ENCODE measurements at places on chromosomes 6 and 20. TPM values are rescaled to one million over a fixed set of nuclear protein-coding genes. Genes with fewer than 3 reads are reported as not detected.

DNA sequence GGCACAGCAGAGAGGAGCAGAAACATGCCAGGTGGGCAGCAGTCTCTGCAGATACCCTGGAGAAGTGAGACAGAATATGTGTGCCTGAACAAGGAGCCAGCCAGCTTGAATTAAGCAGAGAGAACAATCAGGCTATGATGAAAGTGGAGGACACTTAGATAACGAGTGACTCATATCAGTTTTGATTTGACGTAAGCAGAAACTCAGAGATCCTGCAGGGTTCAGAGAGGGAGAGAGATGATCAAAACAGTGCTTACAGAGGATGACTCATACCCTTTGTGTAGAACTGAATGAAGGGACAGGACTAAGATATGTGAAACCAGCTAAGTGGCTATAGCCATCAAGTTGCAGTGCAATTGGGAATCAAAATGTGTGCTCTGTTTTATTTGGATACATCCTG lies 300.7 kb downstream of the TENT5A start:
- DNase-seq = no peak
- H3K27me3 ChIP-seq = no peaks in the 10 kb centered on the region
- H3K27ac ChIP-seq = no peak overlapping the region
- no peaks in the 10 kb centered on the region for H3K36me3 ChIP-seq

- no peak overlapping the region for H3K4me3 ChIP-seq
- DNase-seq = no peak
- H3K4me1 ChIP-seq = no peaks in the 10 kb centered on the region
- no peaks in the 10 kb centered on the region for H3K27me3 ChIP-seq
- H3K27ac ChIP-seq = no peak overlapping the region
Measured at GRCh38 chr6:164188861-164189260, 774.3 kb downstream of the QKI start.

- no peak overlapping the region for H3K27ac ChIP-seq
- peaks cover 7% of the 10 kb centered on the region for H3K4me1 ChIP-seq
- H3K4me3 ChIP-seq = no peak overlapping the region
- H3K36me3 ChIP-seq = no peaks in the 10 kb centered on the region
- DNase-seq = no peak
- H3K27me3 ChIP-seq = no peaks in the 10 kb centered on the region
Measured at GRCh38 chr6:169976301-169977081, 225.1 kb downstream of the ERMARD start.

The TRIM40 gene
- not detected for polyA plus RNA-seq

GRCh38 chr6:137894779-137895385 lies 27.8 kb downstream of the TNFAIP3 start:
- no peak overlapping the region for H3K4me3 ChIP-seq
- no peaks in the 10 kb centered on the region for H3K4me1 ChIP-seq
- H3K27ac ChIP-seq = no peak overlapping the region
- H3K27me3 ChIP-seq = no peaks in the 10 kb centered on the region

The MMUT gene
- polyA plus RNA-seq = 6.7 TPM

The RSPO3 gene
- not detected for polyA plus RNA-seq

The C6orf15 gene
- not detected for polyA plus RNA-seq

DNA sequence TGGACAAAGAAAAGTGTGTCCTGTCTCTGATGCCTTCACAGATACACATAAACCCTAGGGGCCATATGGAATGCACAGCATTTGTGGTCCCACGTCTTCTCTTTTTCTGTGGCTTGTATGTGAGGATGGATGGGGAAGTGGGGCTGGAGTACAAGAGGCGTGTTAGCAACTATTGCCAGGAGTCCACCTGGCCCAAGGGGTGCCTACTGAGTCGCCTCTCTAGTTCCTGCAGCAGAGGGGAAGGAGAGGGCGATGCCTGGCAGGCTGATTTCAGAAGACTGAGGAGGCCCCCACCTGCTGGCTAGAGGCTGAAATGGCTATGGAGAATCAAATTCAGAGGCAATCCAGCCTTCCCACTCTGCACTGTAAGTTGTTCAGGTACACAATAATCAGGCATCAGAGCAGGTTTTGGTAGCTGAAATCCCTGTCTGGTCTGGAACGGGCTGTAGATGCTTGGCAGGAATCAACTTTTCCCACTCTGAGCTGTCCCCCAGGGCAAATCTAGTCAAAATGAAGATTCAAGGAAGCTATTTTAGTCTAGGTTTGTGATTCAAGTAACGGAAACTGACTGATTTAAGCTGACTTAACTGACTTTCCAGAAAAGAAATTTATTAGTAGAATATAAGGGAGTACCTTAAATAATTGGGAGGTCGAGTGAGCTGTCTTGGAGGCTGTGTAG lies 14.9 kb upstream of the PPARD start:
- H3K4me3 ChIP-seq = no peak overlapping the region
- H3K36me3 ChIP-seq = no peaks in the 10 kb centered on the region
- peak; percentile 69 for DNase-seq
- H3K4me1 ChIP-seq = no peaks in the 10 kb centered on the region
- H3K27me3 ChIP-seq = no peaks in the 10 kb centered on the region
- H3K27ac ChIP-seq = no peak overlapping the region

The GHRH gene
- not detected for polyA plus RNA-seq

DNA sequence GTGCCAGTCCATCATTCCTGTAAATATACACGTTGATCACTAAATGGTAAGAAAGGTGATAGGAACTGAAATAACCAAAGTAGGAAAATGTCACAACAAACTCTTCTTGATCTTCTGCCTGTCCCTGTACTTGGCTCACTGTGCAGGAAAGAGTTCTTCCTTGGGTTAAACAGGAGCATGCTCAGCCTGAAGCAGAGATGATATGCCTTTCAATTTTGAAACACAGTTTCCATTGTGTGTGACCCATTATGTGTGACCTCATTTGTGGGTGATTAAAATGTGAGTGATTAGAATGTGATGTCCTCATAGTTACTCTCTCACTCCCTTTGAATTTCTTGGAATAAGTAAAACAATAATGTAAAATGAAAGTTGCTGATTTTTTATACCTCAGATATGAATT lies 427.2 kb upstream of the AGPAT4 start:
- no peak overlapping the region for H3K27ac ChIP-seq
- H3K4me3 ChIP-seq = no peak overlapping the region
- H3K27me3 ChIP-seq = no peaks in the 10 kb centered on the region
- H3K36me3 ChIP-seq = no peaks in the 10 kb centered on the region
- no peak for DNase-seq

GRCh38 chr6:165873976-165874375 lies 210.9 kb upstream of the PDE10A start:
- no peak for DNase-seq
- no peaks in the 10 kb centered on the region for H3K27me3 ChIP-seq
- no peaks in the 10 kb centered on the region for H3K36me3 ChIP-seq
- no peaks in the 10 kb centered on the region for H3K4me1 ChIP-seq
- H3K27ac ChIP-seq = no peak overlapping the region

DNA sequence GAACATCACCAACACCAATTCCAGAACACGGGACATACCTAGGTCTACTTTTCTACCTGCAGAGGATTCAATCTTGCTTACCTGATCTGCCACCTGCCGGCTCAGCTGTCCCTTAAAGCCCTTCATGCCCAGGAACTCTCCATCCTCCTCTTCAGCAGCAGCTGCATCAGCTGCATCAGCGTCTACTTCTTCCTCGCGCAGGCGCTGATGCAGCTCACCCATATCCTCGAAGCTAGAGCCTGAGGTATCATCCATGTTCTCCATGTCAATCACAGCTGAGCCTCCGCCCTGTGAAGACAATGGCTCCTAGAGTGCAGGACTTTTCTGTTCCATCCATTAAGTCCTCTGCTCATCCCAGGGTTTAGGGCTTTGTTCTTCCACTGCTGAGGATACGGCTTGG lies 918 bp downstream of the YIPF3 start:
- peak overlapping the region; percentile 100 for H3K4me3 ChIP-seq
- no peak for DNase-seq
- peaks cover 13% of the 10 kb centered on the region for H3K4me1 ChIP-seq
- no peaks in the 10 kb centered on the region for H3K27me3 ChIP-seq
- H3K36me3 ChIP-seq = peaks cover 61% of the 10 kb centered on the region
- H3K27ac ChIP-seq = peak overlapping the region; percentile 88

- no peak overlapping the region for H3K27ac ChIP-seq
- no peaks in the 10 kb centered on the region for H3K27me3 ChIP-seq
- H3K36me3 ChIP-seq = no peaks in the 10 kb centered on the region
- no peak for DNase-seq
- peaks cover 18% of the 10 kb centered on the region for H3K4me1 ChIP-seq
- H3K4me3 ChIP-seq = no peak overlapping the region
Measured at GRCh38 chr6:96150431-96150830, 134.7 kb downstream of the FUT9 start.

DNA sequence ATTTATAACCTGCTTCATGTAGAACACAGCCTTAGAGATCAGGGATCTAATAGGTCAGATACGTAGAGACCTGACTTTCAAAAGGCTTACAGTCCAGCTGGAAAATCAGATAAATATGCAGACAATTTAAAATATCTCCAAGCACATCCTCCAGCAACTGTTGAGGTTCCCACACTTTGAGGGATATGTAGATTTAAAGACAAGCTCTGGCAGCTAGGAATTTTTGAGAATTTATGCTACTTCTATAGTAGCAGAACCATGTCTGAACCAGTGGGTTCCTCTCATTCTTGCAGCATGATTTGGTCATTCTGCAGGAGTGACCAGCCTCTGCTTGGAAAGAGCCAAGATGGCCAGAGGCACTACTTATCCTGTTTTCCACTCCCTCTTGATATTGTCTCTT lies 60.5 kb downstream of the CYB5R4 start:
- H3K27me3 ChIP-seq = no peaks in the 10 kb centered on the region
- peaks cover 3% of the 10 kb centered on the region for H3K36me3 ChIP-seq
- no peak overlapping the region for H3K4me3 ChIP-seq
- H3K4me1 ChIP-seq = no peaks in the 10 kb centered on the region
- DNase-seq = no peak
- H3K27ac ChIP-seq = no peak overlapping the region

The LPA gene
- not detected for polyA plus RNA-seq

DNA sequence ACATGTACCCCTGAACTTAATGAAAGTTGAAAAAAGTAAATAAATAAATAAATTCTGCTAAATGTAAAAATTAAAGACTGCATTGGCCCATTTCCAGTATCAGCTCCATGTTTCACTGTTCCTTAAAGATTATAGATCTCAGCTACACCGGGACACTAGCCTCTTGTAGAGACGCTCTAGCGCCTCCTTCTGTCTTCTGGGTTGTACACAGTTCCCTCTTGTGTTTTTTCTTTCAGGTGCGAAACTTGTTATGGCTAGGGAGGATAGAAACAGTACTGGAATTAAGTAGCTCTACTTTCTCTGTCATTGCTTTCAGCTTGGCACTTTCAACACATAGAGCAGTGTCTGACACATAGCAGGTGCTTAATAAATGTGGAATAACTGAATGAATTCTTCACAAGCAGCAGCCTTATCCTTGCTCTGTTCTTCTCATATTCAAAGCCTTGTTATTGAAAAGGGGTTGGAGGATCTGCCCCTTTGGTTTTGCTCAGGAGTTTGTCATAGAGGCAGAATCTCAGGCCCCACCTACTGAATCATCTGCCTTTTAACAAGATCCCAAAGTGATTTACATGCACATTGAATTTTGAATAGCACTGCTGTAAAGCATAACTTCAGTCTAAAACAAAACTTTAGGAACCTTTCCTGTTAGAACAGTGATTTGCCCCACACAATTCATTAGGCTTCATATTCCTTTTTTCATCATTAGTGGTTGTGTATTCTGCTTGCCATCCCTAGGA lies 92.3 kb downstream of the FIG4 start:
- no peak overlapping the region for H3K4me3 ChIP-seq
- no peak overlapping the region for H3K27ac ChIP-seq
- no peak for DNase-seq
- no peaks in the 10 kb centered on the region for H3K4me1 ChIP-seq
- no peaks in the 10 kb centered on the region for H3K27me3 ChIP-seq

- DNase-seq = no peak
- H3K4me1 ChIP-seq = peaks cover 10% of the 10 kb centered on the region
- no peaks in the 10 kb centered on the region for H3K36me3 ChIP-seq
- no peaks in the 10 kb centered on the region for H3K27me3 ChIP-seq
- no peak overlapping the region for H3K4me3 ChIP-seq
Measured at GRCh38 chr20:47583551-47583950, 81.9 kb downstream of the NCOA3 start.

The WFDC10B gene
- polyA plus RNA-seq = not detected

DNA sequence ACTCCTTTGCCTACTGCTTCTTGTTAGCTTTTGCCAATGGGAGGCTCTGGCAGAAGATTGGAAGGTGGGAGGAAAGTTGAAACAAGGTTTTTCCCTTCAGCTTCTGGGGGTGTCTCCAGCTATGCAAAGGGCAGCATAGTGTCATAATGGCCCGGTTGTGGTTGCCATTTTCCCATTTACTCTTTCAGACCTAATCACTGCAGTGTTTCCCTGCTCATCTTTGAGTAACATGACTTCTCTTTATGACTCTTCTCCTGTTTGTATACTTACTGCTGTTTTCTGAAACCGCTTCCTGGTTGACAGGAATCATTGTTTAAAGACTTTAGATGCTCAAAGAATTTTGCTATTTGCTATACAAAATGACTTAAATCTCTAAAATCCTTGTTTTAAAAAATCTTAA lies 19.9 kb downstream of the NRN1 start:
- no peak overlapping the region for H3K4me3 ChIP-seq
- no peak overlapping the region for H3K27ac ChIP-seq
- no peaks in the 10 kb centered on the region for H3K36me3 ChIP-seq

- no peak overlapping the region for H3K4me3 ChIP-seq
- DNase-seq = no peak
- peak overlapping the region; percentile 11 for H3K27ac ChIP-seq
- H3K36me3 ChIP-seq = peaks cover 20% of the 10 kb centered on the region
Measured at GRCh38 chr6:108575905-108576494, 15.3 kb downstream of the FOXO3 start.

GRCh38 chr6:161523362-161523761 lies 249.5 kb upstream of the AGPAT4 start:
- no peaks in the 10 kb centered on the region for H3K27me3 ChIP-seq
- no peak for DNase-seq
- no peak overlapping the region for H3K4me3 ChIP-seq
- no peaks in the 10 kb centered on the region for H3K36me3 ChIP-seq
- no peak overlapping the region for H3K27ac ChIP-seq
- no peaks in the 10 kb centered on the region for H3K4me1 ChIP-seq

- no peaks in the 10 kb centered on the region for H3K27me3 ChIP-seq
- H3K27ac ChIP-seq = no peak overlapping the region
- no peak for DNase-seq
- H3K4me3 ChIP-seq = no peak overlapping the region
- no peaks in the 10 kb centered on the region for H3K36me3 ChIP-seq
Measured at GRCh38 chr6:150639823-150640331, 40.2 kb downstream of the PLEKHG1 start.

GRCh38 chr20:4889446-4889845 lies 111.9 kb downstream of the SLC23A2 start:
- no peak overlapping the region for H3K27ac ChIP-seq
- no peaks in the 10 kb centered on the region for H3K27me3 ChIP-seq
- DNase-seq = no peak
- peaks cover 5% of the 10 kb centered on the region for H3K4me1 ChIP-seq
- no peak overlapping the region for H3K4me3 ChIP-seq

GRCh38 chr6:112592159-112592558 lies 245.0 kb downstream of the RFPL4B start:
- 0 out of 2 replicates have a peak, but pooled peaks cover under 1% of the 10 kb centered on the region for H3K4me1 ChIP-seq
- H3K27me3 ChIP-seq = no peaks in the 10 kb centered on the region
- H3K4me3 ChIP-seq = no peak overlapping the region
- no peak for DNase-seq
- H3K36me3 ChIP-seq = no peaks in the 10 kb centered on the region

The EPPIN gene
- polyA plus RNA-seq = not detected
